ENCODE measurements at places on chromosomes 5 and 9.

DNA sequence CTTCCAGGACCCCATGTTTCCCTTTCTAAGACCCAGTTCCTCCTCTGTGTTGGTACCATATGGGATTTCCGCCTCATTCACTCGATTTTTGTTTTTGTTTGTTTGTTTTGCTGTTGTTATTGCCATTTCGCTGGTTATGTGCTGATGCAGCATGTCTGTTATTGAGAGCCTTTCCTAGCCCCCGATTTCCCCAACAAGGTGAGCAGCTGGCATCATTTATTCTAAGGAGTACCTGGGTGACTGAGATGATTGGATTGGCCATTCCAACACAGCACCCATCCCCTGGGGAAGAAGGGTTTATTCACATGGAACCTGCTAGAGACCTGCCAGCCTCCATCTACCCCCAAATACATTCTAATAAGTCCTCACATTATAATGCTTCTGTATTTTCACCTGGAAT, 2.7 kb downstream of the GLRA1 start:
- DNase-seq, result no peak

DNA sequence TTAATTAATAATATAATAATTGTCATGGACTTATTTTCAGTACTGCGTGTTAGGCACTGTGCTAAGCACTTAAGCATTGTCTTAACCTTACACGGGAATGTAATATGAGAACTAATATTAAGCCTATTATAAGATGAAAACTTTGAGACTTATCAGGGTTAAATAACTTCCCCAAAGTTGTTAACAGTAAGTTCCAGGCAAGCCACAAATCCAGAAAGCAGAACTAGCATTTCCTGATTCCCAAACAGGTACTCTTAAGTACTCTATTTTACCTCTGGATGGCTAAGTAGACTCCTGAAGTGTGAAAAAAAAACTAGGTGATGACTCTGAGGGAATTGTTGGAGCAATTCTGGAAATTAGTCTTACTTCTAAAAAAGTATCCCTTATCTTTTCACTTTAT, 23.8 kb downstream of the GABRG2 start:
- DNase-seq, result no peak

DNA sequence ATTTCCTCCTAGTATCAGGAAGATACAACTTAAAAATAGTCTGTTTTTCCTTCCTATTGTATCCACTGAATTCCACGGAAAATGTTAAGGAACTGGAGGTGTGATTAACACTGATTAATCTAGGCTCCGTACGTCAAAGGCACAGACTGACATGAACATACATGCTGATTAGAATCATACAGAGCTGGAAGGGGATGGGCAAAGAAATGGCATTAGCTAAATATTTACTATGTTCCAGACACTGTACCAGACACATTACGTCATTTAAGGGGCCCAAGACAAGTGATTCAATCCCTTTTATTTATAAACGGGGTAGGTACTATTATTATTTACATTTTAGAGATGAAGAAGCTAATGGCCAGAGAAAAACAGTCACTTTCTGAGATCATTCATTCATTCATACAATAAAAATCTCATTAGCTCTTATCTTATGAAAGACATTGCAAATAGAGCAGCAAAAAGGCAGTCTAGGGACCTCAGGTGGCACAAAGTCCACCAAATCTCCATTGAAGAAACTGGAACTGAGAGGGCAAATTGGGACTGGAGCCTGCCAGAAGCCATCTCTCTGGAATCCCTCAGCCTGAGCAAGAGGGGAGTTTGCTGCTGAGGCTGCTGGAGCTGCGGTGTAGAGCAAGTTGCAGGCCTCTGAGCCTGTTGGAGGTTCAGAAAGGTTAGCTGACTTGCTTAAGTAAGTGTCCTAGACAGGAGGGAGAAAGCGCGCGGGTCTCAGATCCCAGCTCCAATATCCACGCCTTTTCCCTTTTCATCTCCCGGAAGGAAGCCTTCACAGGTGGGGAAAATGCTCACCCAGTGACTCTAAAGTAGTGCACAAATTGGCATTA, 1.6 kb upstream of the TGFBR1 start:
- DNase-seq, result no peak

DNA sequence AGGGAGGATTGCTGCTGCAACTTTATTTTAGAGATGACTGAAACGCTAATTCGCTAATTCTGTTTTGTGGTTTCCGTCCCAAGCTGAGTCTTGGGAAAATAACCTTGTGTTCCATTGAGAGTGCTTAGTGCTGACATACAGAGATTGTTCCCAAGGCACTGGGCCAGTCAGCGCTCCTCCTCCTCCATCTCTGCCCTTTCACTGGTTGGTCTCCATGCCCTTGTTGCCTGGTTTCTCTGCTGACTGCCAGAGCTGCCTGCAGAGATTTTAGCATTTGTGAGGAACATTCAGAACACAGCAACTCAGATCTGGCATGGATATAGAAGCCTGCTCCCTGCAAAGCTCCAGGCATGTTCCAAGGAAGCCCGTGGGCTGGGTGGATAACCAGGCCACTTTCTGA, 126.0 kb upstream of the IRX2 start:
- DNase-seq, result no peak

- peak; percentile 31 for DNase-seq
Measured at GRCh38 chr5:175444060-175444904, at the start of gene DRD1. Gene DRD1, minus strand, starts transcription at chr5:175444182. Its CDS starts 1,083 bp downstream, at chr5:175443099.

GRCh38 chr5:115983519-115983918, 21.2 kb downstream of the LVRN start:
- no peak for DNase-seq

- DNase-seq, result no peak
Measured at GRCh38 chr9:113301548-113301947, 1.6 kb downstream of the RNF183 start.

GRCh38 chr5:81044868-81045267, 84.7 kb downstream of the RASGRF2 start:
- no peak for DNase-seq

- no peak for DNase-seq
Measured at GRCh38 chr9:121372239-121373010, 2.4 kb upstream of the STOM start.

GRCh38 chr5:154331924-154332323, 113.9 kb upstream of the SAP30L start:
- no peak for DNase-seq

- DNase-seq, result no peak
Measured at GRCh38 chr5:136082390-136083193, 50.1 kb upstream of the SMAD5 start.

DNA sequence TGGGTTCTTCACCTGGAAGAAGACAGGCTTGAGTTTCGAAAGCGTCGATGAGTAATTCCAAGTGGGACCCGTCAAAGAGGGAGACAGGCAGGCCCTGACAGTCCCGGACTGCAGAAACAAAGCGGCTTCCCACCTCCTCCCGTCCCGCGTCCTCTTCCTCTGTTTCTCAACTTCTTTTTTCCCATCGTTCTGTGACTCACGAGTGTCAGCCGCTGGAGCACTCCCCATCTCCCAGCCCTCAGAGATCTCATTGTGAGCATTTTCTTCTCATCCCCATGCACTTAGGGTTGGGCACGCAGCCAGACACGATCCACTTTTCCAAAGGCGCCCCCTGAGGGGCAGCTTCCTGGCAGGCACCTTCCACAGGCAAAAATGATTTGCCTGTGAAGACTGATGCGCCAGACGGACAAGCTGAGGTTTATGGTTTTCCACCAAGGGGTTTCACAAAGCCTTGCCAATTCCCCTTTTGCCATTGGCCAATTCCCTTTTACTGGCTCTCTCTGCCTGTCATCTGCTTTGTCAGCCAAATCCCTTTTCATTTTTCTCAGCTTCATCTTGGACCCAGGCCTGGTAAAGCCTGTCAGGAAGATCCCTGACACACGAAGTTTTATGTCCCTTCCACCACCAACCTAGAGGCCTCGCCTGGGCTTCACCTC, 86.5 kb upstream of the ANKRD55 start:
- DNase-seq, result no peak

DNA sequence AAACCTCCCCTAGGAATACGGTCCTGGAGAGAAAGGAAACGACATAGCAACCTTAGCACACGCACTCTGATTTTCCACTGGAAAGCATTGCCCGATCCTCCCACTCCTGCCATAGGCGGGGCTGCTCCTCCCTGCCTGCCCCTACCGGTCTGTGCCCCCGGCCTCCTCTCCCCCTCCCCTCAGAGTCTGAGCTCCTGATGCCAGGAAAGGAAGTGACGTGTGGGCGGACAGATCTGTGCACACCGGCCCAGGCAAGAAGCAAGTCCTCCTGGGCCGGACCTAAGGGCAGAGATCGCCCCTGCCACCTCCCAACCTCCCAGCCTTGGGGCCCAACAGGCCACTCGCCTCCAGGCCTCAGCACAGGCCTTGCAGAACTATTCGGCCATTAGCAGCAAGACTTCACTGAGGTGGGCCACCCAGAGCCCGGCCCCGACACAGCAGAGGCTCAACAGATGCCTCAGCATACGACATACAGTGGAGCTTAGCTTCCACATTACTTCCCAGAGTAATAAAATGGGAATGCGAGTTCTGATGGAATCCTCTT, 7.2 kb downstream of the NINJ1 start:
- DNase-seq, result no peak

- no peak for DNase-seq
Measured at GRCh38 chr5:133941456-133942196, 26.8 kb downstream of the C5orf15 start.

GRCh38 chr9:17723656-17724055, 144.8 kb downstream of the SH3GL2 start:
- DNase-seq, result no peak

DNA sequence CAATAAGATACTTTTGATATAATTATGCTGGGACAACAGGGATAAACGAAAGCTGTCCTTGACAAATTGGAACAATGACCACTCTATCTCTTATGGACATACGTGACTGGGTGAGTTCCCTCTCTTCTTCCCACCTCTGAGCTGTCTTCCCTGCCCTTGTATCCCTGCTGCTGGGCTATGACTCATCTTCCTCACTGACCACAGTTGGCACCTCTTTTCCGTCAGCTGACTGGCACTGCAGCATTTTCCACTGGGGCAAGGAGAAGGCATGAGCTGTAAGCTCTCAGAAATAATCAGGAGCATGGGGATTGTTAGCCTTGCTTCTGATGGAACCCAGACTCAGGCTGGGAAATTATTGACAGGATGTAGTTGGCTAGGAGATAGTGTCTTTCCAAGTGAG, 48.7 kb downstream of the PCSK1 start:
- DNase-seq, result no peak

GRCh38 chr5:157197086-157197485, 16.4 kb downstream of the ITK start:
- DNase-seq, result no peak

GRCh38 chr5:158534203-158534602, 565.5 kb downstream of the EBF1 start:
- DNase-seq, result no peak

DNA sequence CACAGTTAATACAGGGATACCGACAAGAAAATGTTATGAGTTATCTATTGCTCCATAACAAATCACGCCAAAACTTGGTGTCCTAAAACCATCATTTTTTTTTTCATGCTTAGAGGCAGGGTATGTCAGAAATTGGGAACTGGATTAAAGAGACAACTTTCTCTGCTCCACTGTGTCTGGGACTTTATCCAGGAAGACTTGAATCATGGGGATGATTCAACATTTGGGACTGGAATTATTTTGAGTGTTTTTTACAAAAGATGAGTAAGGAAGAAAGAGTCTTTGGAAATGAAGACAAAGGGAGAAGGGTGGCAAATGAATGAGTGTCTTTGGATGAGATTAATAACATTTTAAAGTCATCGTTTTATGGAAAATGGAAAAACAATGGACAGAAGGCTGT, 1883.7 kb upstream of the C9orf72 start:
- no peak for DNase-seq

DNA sequence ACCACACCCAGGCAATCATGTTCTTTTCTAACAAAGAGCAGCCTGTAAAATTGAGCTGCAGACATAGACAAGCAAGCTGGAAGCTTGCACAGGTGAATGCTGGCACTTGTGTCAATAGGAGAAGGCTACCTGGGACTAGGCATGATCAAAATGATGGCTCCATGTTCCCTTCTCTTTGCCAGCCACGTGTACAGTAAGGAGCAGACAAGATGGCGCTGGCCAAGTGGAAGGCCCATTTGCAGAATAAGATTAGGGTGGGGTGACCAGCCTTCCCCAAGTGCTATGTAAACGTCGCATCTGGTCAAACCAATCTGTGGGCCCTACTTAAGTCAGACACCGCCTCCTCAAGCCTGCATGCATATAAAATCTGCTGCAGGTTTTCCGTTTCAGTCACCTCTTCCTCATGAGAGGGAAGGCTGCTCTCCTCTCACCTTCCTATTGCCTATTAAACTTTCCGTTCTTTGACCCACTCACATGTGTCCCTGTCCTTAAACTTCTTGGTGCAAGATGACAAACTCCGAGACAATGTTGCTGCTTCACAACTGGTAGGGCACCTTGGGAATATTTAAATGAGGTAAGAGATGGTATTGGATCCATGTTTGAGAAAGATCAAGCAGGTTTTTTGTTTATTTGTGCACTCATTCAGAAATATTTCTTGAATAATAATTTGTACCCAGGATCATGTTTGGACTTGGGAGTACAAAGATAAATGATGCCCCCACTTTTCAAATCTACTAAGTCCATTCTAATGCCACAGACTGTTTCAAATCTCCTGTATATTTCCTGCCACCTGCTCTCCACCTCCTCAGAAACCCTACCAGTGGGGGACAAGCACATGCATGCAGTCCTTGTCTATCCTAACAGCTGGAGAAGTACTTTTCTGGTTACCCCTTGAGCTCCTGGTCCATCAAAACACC, 30.7 kb upstream of the TGFBR1 start:
- DNase-seq, result no peak

DNA sequence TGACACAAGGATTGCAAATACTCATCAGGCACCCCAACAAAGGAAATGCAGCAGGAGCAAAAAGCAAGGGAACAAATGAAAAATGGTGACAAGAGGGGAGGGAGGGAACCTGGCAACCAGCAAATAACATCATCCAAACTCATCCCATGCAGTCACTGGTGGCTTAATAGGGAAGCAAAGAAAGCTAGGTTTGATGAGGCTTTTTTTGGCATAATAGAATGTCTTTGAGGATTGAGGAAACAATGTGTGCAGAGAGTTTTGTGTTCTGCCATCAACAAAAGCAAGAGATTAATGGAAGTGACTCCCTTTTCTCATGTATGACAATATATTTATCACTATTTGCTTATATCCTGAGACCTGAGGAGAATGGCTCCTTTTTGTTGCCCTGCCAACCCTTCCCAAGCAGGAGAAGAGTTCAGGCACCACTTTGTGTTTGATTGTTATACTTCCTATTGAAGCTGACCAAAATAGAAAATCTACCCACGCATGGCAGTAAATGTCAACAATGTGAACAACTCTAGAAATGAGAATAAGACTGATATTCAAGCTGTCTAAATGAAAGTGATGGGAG, 375.7 kb downstream of the CAAP1 start:
- DNase-seq, result no peak

DNA sequence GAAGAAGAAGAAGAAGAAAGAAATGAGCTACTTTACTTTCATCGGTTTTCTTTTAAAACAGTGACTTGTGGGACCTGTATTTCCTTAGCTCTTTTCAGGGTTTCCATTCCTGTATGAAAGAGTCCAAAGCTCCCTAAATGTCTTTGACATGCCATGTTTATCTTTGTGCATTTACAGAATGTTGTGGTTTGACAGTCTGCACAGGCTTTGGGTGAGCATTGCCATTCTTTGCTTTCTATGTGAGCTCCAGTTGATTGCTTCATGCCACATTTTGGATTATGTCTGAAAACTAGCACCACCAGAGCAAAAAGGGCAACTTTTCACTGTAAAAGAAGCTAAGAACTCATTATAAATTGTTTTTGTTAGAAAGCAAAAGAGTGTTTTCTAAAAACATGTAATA, 733.4 kb downstream of the TLE4 start:
- no peak for DNase-seq
